ENCODE measurements at places on chromosomes 3 and 15.

- DNase-seq, result no peak
Observed at GRCh38 chr15:41105348-41106334, 10.4 kb downstream of the INO80 start.

DNA sequence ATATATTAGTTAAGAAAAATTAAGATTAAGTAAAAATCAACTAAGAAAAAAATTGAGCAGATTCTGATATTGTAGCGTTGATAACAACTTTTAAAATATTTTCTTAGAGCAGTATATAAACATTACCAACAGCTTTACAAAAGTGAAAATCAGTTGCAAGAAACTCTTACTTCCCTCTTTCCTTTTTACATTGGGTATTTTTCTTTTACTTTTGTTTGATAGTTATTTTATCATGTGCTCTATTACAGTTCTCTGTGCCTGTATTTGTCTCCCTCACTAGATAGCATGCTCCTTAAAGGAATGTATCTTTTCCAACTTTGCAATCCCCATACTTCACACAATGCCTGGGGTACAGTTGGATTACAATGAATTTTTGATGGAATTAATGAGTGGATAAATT, 87.5 kb upstream of the P3H2 start:
- DNase-seq, result no peak

DNA sequence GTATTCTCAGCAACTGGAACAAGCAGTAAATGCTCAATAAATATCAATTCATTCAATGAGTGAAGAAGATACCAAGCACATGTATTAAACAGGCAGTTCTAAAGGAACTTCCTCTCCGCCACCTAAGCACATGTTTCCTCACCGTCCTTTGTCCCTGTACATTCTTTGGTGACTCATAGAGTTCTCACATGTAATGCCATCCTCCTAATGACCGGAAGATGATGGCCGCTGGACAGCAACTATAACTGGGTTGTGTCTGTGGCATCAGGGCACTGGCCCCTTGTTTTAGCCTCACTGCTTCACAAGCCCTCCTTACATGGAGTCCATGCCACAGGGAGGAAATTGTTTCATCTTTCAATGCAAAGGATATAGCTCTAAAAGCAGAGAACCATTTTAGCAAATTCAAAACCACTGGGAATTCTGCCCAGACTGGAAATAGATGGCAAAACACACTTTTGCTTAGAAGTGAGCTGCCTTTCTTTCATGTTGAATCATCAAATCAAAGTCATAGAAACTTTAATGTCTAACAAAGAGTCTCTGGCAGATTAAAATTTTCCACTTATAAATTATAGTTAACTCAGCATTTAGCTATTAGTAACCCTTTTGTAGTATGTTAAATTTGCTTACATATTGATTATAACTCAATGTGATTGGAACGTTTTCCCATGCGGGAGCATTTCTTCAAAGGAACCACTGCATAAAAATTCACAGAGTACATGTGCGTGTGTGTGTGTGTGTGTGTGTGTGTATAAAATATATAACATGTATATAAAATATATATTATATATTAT, 74.1 kb downstream of the GAP43 start:
- no peak for DNase-seq

GRCh38 chr15:57158589-57158988, 217.7 kb upstream of the CGNL1 start:
- no peak for DNase-seq

DNA sequence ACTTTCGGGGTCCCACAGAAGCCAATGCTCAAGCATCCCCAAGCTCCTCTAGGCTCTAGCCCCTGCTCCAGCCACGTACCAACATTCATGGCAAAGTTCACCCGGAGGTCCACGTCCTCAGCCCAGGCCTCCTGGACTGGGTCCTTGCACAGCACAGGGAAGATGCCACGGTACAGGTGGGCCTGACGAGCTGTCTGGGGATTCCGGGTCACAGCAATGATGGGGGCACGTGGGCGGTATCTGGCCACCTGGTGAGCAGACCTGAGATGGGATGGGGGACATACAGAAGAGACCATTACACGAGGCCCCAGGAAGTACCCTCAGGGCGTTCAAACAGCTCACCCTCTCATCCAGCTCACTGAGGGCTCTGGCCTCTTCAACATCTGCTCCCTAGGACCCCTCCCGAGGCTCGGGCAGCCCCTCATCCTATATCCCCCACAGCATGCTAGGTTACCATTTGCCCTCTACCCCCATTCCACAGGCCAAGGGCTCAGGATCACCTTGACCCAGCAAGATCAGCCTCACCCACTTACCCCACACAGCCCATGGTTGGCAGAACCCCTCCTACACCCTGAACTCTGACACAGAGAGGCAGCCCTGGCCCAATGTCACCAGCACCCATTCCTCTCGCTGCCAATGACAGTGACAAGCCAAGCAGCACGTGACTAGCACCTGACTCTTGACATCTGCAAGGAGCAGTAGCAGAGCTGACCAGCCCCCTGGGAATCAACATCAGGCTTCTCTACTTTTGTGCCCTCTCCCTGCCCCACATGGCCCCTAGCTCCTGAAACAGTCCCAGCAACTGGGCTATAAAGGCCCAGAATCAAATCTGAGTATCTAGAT, 3.0 kb upstream of the GRAMD2A start:
- DNase-seq, result no peak

DNA sequence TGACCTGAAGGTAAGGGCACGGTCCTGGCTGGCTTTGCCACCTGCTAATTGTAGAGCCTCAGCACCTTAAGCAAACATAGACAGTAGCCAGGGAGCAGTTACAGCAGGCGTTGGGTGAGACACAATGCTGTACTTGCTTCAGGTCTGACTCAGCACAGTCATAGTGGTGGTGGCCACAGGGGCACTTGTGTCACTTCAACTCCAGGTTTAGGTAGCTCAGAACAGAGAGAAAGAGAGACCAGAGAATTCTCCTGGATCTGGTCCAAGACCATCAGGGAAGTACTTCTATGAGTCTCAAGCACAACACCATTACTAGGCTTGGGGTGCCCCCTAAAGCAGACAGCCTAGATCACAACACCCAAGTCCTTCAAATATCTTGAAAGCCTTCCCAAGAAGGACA, 204.4 kb downstream of the OTOL1 start:
- no peak for DNase-seq

All from NCI-H1436 treated with DMSO at 0.1 percent for 48 hours (cell line).